Cerebellum (tissue), 4 donors: ENCODE measurements at places on chromosomes 1 and 21.
A peak's percentile ranks its signal among the peaks of the same experiment; 100 is the strongest.

- no peak for DNase-seq
These were observed 15.9 kb downstream of the WDR4 start for GRCh38 chr21:42863504-42863870.

GRCh38 chr1:222250376-222250775 is 297.5 kb downstream of the HHIPL2 start:
- DNase-seq, result no peak

GRCh38 chr1:89578151-89578550 is 53.5 kb downstream of the LRRC8B start:
- DNase-seq, result no peak

GRCh38 chr1:31297277-31298247 is 730 bp downstream of the ZCCHC17 start:
- no peak for DNase-seq

GRCh38 chr1:231546693-231547092 is 18.2 kb downstream of the TSNAX start:
- no peak for DNase-seq

DNA sequence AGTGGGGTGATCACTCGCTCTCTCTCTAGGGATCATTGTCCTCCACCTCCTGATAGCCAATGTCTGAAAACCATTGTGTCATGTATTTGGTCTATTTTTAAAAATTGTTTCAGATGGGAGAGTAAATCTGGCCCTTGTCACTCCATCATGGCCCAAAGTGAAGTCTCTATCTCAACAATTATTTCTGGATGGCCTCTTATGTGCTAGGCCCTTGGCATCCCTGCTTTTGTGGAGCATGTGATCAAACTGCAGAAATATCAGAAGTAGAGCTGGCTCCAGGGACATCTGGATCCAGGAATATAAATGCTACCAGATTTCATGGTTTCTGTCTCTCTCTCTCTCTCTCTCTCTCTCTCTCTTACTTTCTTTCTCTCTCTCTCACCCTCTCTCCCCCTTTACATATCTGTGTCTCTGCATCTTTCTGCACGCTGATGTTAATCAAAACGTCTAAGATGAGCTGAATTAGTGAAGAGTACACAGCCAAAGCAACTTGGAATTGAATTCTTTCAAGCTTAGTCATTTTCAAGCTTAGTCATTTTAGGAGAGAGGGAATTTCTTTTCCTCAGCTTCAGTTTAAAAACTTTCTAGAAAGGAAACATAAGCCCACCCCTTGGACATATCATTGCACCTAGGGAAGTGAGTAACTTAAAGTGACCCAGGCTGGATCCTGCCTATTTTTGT is 47.4 kb upstream of the DOCK7 start:
- no peak for DNase-seq

DNA sequence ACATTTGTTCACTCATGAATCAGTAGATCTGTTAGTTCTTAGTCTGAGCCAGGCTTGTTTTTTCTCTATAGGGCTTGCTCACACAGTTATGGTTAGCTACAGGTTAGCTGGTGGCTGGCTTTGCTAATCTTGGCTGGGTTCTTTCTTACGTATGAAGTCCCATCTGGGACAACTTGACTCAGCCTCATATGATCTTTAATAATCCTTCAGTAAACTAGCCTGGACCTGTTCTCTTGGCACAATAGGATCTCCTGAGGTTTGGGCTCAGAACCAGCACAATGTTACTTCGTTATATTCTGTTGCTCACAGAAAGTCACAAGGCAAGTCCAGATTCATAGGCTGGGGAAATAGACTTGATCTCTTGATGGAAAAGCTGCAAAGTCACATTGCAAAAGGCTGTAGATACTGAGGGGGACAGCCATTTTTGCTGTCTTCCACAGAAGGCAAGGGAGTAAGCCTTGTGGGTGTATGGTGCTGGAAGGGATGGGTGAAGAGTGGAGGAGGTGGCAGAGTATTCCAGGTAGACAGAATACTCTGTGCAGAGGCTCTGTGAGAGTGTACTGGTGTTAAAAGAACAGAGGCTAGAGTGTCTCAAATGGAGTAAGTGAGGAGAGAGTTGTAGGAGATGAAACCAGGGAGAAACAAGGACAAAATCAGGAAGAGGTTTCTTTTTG is 24.4 kb downstream of the EFCAB7 start:
- no peak for DNase-seq

GRCh38 chr1:68317543-68317942 is 85.2 kb upstream of the WLS start:
- no peak for DNase-seq

- no peak for DNase-seq
These were observed 44.4 kb upstream of the SCMH1 start for GRCh38 chr1:41286486-41286885.

GRCh38 chr1:204760350-204760749 is 74.8 kb upstream of the LRRN2 start:
- DNase-seq, result no peak

DNA sequence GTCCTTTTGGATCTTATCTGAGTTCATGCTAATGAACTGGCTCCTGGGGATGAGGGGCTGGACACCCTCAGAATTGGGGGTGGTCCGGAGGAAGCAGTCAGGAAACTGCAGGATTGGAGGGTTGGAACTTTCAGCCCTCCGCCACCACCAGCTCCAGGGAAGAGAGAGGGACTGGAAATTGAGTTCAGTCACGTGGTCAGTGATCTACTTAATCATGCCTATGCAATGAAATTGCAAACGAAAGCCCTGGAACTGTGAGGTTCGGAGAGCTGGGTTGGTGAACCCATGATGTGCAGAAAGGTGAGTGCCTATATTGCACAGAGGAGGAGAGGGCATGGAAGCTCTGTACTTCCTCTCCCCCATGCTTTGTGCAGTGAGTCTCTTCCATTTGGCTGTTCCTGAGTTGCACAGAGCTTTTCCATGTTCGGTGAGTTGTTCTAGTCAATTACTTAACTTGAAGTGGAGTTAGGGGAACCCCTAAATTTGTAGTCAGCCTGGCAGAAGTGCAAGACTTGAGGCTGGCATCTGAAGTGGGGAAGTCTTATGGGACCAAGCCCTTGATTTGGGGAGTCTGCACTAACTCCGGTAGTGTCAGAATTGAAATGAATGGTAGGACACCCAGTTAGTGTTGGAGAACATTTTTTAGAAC is 16.7 kb downstream of the ITSN1 start:
- DNase-seq, result no peak

DNA sequence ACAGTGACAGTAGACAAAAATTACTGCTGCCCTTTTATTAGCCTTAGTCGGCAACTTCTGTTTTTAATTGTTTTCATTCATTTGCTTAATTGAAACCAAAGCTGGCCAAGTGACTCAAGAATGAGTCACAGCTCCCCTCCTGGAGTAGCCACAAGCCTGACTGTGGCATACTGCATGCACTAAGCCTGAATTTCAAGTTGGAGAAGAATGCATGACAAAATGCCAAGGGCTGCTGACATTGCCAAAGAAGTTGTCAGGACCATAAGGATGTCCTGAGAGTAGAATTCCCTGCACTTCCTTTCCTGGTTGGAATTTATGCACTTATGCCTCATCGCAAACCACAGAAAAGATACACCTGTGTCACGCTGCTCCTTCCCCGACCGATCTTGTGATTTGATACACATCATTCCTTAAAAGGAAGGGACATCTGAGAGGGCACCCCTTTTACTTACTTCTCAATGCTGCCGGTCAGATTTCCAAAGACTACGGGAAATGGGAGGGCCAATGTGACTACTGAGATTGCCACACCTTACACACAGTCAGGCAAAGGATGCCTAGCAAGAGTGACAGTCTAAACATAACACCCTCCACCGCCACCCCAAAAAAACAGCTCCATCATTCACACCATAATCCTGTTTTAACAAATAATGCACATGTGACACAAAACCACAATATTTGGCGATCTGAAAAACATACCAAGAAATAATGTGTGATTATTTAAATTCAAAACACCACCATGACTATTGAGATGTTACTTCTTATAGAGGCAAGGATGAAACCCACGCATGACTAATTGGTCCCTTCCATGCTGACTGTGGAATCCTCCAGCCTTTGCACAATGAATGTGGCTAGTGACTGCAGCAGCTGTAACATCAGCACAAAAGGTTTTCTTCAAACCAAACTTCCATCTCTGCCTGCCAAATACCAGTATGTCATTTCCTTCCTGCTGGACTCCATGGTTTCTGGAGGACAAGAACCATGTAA is 28.2 kb downstream of the VAV3 start:
- DNase-seq, result peak; percentile 2

GRCh38 chr1:112938210-112938609 is 17.8 kb downstream of the SLC16A1 start:
- DNase-seq, result no peak

DNA sequence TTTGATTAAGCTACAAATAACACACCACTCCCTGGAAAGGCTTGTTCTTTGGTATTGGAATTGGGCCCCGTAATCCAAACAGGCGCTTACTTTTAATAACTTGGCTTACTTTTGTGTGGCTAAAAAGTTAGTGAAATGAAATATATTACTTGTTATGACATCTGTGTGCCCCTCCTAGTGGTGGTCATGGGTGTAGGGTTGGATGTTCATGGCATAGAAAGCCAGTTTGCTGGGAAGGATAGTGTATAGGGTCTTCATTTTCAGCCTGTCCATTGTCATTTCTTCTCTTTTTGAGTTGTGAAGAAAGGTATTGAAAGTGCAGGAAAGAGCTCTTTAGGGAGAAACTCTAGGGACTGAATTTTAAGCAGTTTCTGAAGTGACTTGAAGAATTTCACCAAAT is 5.9 kb downstream of the CDC14A start:
- no peak for DNase-seq

DNA sequence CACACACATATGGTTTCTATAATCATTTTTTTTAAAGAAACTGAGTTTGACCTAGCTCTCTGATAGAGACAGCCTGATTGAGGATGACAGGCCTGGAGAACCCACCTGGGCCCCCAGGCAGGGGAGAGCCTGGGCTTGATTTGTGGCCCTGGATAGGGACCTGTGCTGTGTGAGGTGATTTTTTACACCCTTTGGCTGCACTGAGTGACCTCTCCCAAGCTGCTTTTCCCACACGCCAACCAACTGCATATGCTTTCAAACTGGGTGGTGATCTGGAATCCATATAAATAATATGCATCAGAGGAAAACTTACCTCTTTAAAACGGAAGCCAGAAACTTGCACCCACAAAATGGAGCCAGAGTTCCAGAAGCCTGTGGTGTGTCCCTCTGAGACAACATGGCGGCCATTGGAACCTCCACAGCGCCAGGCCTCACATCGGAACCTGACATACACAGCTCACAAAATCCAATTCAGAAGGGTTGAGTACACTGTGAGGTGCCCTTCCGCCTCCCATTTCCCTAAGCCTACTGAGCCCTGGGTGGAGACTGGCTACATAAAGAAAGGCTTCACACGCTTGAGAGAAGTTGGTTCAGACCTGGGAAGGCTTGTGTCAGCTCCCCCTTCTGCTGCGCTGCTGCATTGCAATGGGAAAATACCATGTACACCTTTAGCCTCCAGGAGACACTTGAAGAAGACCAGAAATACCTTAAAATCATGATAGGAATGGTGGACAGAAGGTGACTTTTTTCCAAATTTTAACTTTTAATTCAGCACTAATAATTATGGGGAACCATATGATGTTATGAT is 160.7 kb downstream of the HHIPL2 start:
- no peak for DNase-seq

DNA sequence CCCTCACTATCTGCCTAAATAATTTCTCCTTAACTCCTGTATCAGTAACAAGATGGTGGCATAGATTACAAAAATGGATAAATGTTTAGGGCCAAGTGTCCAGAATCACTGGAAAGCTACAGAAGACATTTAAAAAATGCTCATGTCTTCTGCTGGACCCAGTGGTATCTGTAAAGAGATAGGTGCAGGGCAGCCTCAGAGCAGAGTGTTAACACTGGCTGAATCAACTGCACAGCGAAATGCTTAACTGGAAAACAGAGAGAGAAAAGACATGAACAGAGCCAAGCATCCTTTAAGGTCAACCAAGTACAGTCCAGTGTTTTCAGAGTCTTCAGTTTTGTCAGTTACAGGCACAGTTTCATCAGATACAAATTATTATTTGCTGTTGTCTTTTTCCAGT is 419.3 kb downstream of the ZP4 start:
- no peak for DNase-seq

DNA sequence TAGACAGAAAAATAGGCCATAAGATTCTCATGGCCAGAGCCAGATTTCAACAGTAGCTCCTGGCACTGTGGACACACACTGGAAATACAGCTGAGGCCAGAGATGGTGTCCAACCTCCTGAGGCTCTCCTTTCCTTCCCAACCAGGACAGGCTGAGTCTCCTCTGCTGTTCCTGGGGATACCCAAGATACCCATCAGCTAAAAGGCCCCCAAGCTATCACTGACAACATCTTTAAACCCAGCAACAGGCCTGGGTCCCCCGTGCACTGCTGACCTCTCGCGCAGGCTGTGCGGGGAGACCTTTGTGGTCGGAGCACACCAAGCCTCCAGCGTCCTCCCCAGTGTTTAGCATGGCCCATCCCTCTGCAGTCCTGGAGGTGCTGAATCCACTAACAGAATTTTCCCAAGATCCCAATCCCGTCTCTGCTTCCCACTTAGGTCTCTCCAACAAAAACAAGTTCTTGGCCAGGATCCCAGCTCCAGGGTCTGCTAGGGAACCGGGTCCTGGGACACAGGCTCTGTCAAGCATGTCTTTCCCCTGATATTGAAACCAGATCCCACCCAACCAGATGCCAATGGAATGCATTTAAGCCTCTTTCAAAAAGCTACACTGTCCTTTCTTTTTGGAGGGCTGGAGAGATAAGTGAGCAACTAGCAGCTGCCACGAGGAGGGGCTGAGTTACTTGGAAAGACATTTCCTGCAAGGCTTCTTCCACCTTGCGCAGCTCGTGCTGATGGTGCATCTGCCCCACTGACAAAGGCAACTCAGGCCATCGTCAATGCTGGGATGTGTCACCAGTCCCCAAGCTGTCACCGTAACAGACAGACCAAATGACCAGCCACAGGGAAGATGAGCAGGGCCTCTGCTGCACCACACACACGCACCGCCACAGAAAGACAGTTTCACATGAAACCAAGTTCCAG is 73.2 kb downstream of the BCAR3 start:
- DNase-seq, result no peak

- no peak for DNase-seq
These were observed 7.0 kb downstream of the ADAMTSL4 start for GRCh38 chr1:150555971-150556865.

DNA sequence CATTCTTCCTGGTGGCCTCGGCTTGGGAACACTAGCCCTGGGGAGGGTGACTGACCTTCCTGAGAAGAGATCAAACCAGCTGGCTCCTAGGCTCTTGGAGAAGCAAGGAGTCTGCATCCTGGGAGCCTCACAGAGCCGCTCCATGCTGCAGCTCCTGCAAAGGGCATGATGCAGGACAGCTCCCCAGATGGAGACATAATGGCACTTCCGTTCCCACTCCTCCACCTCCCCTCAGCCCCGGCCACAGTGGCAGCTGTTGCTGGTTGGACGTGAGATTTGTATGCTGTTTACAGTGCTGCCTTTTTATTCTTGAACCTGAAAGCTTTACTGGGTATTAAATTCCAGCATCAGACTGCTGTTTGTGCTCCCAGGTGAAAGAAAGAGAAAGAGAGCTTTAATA is 83.7 kb upstream of the CTTNBP2NL start:
- no peak for DNase-seq

- no peak for DNase-seq
These were observed 24.0 kb downstream of the ABCA4 start for GRCh38 chr1:94096797-94097549.
